ENCODE measurements at places on chromosomes 2 and 18.
A peak's percentile ranks its signal among the peaks of the same experiment; 100 is the strongest.

GRCh38 chr2:172100080-172100934 is 2.4 kb downstream of the DLX2 start:
- DNase-seq, result no peak

GRCh38 chr2:19349911-19350677 is 8.3 kb downstream of the OSR1 start:
- DNase-seq, result peak; percentile 33

DNA sequence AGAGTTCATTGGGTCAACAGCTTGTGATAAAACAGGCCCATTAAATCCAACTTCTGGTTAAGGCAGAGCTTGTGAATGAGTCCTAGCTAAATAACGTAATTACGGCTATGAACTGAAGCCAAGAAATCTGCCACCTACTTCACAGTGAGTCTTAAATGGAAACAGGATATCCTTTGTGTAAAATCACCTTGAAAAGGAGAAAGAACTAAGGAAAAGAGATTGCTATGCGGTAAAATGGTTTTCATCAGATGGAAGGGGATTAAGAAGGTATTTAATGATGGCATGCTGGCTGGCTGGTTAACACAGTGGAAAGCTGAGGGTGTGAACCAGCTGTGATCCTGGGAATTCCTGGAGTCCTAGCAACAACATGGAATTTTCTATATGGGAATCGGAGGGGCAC is 156.6 kb downstream of the DOK6 start:
- DNase-seq, result no peak

DNA sequence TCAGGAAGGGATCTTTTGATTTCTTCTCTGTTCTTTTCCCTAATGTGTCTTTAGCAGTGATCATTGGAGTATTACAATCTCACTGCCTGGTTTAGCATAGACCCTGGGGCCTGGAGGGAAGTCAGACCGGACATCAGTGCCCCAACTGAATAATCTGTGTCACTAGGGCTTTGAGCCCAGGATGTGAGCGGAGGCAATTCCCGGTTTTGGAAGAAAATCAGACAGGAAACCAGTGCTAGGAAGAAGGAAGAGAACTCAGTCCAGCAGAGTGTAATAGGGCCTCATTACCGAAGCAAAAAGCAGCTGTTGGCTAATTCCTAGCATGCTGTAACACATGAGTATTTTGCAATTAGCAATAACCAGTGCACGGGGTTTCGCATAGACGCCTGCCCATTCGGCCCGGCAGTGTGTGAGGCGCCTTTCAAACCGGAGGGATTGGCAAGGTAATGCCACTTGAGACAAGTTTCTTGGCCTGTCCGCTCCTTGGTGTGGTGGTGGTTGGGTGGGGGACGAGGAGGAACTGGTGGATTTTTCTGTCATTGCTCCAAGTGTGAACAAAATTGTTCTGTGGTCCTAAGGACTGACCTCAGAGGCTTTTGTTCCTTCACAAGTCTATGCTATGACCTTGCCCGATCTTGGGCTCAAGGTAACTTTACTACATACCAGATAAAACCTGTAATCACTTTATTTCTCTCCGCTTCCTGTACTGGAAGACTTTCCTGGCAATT is 2.8 kb downstream of the FOSL2 start:
- no peak for DNase-seq
